Stimulated activated CD8-positive, alpha-beta memory T cell treated with anti-CD3 and anti-CD28 coated beads, Interleukin-7, amount 100 ng/mL, for 48 hours (primary cell): ENCODE measurements at places on chromosomes 3 and 15.

GRCh38 chr3:131636266-131636775 lies 133.6 kb upstream of the MRPL3 start:
- DNase-seq: no peak

- DNase-seq: no peak
These were observed 320.2 kb downstream of the UNC13C start for GRCh38 chr15:54298396-54298795.

DNA sequence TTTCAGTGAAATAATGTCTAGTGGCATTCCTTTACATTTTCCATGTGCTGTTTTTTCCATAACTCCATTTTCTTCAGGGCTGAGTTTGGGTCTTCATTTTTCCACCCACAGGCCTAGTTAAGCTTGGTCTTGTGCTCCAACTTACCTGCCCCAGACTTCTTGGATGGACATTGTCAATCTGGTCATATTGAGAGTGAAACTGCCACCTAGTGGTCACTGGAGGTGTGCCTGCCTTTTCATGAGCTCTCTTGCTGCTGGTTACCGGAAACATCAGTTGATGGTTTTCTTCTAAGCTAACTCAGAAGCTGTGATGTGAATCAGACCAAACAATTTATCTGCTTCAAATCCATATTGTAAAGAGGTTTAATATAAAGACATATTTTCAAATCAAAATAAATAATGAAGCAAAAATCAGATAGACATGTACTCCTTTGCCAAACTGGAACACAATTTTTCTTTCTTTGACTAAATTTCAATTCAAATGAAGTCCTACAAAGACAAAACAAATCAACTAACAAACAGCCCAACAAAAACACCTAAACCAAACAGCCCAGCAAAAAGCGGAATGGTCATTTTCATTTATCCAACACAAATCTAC lies 135.1 kb upstream of the RASGRP1 start:
- peak; percentile 63 for DNase-seq

DNA sequence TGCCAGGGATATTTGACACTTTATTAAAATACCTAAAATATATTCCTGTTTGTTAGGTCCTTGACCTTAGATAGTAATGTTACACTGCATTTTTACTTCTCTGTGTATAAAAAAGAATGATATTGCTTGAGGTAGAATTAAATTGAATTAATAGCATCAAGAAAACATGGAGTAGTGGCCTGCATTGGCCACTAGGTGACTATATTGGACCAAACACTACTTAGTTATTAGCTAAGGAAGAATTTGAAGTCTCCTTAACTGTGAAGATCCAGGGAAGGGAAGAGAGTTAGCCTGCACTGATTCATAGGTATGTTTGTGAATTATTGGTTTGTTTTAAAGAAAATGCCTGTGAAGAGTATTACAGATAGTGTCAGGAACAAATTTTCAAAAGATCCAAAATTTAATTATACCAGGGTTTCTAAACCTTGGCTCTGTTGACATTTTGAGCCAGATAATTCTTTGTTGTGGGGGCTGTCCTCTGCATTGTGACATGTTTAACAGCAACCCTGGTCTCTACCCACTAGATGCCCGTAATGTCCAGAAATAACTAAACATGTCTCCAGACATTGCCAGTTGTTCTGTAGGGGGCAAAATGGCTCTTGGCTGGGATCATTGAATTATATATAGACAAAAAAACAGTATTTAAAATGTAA lies 103.6 kb upstream of the THSD4 start:
- no peak for DNase-seq

GRCh38 chr3:47420044-47420430 lies 39.2 kb downstream of the PTPN23 start:
- DNase-seq: no peak

- DNase-seq: no peak
These were observed 76.3 kb upstream of the FAM98B start for GRCh38 chr15:38377636-38378035.

DNA sequence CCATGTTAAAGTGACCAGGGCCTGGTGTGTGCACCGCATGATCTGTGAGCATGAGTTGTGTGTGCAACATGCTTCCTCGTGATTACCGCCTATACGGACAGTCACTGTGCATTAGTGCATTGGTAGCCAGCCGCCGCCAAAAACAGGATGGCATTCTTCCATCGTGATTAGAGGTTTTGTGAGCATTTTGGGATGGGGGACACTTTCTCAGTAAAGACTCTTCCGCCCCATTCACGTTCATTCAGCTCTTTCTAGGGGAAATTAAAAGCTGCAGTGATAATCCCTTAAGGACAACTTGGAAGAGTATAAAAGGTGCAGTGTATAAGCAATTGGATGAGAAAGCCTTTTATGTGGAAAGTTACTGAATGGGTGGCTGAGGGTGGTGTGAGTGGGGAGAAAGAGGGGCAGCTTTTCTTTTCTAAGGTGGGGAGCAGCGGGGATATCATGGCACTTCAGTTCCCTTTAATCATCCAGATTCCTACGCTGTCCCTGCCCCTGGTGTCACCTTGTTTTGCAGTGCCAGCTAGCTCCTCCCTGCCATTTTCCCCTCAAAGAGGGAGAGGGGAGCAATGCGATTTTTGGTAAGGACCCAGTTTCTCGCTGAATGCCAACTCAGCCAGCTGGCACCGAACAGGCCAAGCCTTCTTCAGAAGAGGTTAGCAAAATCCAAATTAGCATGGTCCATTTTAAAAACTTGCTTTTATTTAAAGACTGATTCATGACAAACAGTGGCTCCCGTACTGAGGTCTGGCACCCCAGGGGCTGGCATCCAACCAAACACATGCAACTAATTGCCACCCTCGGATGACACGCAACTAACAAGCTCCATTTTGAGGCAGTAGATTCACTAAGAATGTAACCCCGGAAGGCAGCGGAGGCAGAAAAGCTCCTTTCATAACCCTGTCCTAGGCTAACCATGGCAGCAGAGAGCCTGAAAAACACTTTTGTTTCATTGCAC lies 447.8 kb downstream of the FHIT start:
- no peak for DNase-seq

- no peak for DNase-seq
These were observed 19.5 kb downstream of the ARIH2 start for GRCh38 chr3:48938156-48938555.

DNA sequence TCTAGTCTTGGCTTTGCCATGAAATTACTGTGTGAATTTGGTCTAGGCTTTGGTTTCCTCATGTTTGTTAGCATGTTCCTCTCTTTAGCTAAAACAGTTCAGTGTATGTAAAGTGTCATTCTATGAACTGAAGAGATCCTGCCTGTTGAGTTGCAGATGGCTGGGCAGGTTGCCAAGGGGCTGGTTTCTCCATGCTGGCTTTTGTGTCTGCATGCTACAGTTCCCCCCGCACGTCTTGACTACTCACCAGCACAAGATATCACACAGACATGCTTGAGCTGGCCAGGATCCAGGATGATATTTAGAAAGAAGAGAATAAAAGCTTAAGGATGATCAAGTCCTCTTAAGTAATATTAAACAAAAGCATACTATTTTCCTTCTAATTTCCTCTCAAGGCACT lies 90.2 kb downstream of the CERS3 start:
- peak; percentile 5 for DNase-seq

GRCh38 chr3:150286390-150287147 lies 121.5 kb upstream of the TSC22D2 start:
- no peak for DNase-seq

DNA sequence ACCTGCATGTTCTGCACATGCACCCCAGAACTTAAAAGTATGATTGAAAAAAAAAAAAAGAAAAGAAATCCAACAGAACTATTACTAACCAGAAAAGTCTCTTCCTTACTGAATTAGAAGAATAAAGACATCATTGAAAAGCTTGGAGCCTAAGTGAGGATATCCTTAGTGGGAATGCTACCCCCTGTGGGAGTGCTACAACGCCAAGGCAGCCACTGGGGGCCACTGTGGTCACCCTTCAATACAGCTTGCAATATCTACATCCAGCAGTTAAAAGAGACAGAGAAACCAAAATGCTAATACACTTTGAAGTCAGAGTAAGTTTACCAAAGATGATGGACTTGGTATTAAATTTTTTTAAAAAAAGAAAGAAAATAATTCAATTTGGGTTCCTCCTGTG lies 292.0 kb downstream of the PLCL2 start:
- DNase-seq: no peak

GRCh38 chr3:166275024-166275390 lies 437.8 kb upstream of the BCHE start:
- no peak for DNase-seq

DNA sequence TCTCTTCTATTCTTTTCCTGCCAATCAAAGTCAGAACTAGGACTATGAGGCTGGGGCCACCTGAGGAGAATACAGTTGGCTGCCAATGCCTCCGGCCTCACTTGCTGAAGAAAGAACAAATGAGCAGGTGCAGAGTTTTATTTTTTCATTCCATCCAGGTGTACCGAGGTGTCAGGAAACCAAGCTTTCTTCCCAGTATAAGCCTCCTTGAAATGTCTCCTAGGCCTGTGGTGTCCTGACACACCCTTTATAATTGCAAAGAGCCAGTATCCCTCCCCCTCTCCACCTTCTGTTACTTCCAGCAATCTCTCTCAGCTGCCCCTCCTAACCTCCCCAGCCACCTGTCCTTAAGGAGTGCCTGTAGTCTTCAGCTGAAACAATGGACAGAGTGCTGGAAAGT lies 127.9 kb downstream of the SLC9A9 start:
- no peak for DNase-seq

GRCh38 chr3:80733522-80734176 lies 965.9 kb upstream of the ROBO1 start:
- DNase-seq: no peak
